Activated CD4-positive, alpha-beta T cell treated with anti-CD3 and anti-CD28 coated beads for 4 hours (primary cell): ENCODE measurements at places on chromosomes 5 and 9.
A peak's percentile ranks its signal among the peaks of the same experiment; 100 is the strongest.

DNA sequence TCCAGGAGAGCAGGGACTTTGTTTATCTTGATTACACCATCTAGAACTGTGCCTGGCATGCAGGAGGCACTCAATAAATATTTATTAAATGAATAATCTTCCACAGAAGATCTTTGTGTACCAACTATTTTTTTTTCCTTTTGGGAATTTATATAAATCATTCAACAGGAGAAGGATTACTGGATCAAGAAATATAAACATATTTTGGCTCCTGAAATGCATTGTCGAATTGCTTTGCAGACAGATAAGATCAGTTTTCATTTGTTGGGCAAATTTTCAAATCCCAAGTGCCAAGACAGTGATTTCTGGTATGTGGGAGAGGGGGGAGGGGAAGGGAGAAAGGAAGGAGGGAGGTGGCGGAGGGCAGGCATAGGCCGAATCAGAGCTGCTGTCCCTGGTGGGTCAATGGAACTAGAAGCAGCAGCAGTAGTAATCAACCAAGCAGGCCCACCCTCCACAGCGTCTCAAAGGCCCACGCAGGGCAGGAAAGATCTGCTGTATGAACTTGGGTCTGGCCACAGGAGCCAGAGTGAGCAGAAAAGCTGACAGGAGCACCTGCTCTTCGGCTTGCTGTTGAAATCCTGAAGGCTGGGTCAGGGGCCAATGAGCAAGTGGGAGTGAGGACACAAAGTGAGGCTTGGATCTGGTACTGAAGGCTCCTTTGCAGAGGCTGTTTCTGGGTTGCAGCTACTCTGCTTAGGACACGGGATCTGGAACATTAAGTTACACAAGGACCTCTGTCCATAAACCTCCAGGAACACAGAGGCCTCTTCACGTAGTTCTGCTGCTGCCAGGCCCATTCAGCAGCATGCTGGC is 15.8 kb upstream of the TRAF1 start:
- no peak for DNase-seq

DNA sequence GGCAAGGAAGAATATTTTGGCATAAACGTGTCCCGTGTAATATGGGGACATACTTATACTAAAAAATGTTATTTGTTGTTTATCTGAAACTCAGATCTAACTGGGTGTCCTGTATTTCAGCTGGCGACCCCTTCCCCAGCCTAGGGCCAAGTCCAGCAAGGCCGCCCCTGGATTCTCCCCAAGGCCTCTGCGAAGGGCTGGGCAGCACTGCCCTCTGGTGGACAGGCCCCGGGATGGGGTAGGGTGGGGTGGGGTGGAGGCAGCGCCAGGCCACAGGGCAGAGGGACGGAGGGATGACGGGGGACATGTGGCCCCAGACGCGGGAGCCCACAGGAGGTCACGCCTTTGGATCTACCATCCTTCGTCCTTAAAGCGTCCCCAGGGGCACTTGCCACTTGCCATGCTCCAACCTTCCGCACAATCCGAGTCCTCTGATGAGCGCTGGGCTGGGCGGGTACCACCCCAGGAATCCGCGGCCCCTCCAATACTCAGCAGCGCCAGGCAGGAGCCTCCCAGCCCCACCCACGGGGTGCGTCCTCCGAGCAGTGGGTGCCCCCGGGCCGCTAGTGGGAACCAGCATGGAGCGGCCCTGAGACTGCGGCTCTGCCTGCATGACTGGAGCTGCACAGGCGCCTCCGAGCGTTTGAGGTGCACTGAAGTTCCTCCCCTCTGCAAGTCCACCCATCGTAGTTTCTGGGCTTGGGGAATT is 7.1 kb upstream of the AGPAT2 start:
- DNase-seq: no peak

GRCh38 chr5:155926031-155926430 is 400.9 kb upstream of the SGCD start:
- no peak for DNase-seq

GRCh38 chr9:112262577-112262976 is 70.8 kb downstream of the PTBP3 start:
- no peak for DNase-seq

GRCh38 chr9:109717342-109717741 is 62.7 kb upstream of the PALM2AKAP2 start:
- no peak for DNase-seq

- no peak for DNase-seq
These were observed 8.9 kb upstream of the ITGA1 start for GRCh38 chr5:52778781-52779180.

- no peak for DNase-seq
These were observed 6.5 kb downstream of the AMACR start for GRCh38 chr5:34001241-34001841.

DNA sequence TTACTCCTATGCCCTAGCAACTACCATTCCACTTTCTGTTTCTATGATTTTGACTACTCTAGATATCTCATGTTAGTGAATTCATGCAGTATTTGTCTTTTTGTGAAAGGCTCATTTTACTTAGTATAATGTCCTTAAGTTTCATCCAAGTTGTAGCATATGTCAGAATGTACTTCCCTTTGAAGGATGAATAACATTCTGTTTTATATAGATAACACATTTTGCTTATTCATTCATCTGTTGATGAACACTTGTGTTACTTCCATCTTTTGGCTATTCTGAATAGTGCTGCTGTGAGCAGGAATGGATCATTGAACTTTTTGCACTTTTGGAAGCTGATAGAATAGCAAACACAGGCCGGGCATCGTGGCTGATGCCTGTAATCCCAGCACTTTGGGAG is 140.2 kb upstream of the MYO10 start:
- DNase-seq: no peak

GRCh38 chr5:109927639-109928038 is 237.9 kb downstream of the MAN2A1 start:
- no peak for DNase-seq

- DNase-seq: no peak
These were observed 35.5 kb downstream of the VAV2 start for GRCh38 chr9:133956520-133957076.

DNA sequence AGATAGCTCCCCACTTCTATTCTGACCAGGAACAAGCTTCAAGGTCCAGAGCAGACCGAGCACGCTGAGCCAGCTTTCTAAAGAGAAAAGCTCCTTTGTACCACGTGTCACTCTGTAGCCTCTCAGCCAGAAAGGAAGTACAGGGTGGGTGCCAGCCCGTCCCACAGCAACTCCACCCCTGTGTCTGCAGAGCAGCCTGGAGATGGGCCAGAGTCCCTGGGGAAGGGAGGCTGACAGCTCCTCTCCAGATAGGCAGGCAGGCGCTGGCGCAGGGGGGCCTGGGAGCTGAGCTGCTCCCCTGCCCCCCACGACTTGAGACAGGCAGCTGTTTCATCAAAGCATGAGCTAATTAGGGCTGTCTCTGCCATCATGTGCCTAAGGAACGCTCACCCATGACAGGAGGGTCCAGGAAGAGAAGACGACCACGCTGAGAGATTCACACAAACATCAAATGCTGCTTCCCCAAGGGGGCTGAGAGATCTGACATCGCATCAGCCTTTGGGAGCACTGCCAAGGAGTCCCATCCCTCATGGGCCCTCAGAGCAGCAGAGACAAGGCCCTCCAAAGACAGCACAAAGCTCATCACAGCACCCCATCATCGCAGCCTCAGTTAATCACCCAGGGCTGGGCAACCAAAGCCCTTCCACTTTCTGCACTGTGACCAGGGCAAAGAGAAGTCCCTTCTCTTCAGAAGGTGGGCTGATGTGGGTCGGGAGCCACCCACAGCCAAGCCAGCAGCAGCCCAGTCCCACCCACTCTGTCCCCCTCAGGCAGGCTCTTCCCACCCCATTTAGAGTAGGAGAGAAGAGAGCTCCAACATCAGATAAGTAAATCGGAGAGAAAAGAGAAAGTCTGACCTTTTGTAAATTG is 78.5 kb upstream of the LRRTM2 start:
- no peak for DNase-seq

GRCh38 chr5:150502106-150502505 is 5.8 kb upstream of the NDST1 start:
- DNase-seq: no peak

DNA sequence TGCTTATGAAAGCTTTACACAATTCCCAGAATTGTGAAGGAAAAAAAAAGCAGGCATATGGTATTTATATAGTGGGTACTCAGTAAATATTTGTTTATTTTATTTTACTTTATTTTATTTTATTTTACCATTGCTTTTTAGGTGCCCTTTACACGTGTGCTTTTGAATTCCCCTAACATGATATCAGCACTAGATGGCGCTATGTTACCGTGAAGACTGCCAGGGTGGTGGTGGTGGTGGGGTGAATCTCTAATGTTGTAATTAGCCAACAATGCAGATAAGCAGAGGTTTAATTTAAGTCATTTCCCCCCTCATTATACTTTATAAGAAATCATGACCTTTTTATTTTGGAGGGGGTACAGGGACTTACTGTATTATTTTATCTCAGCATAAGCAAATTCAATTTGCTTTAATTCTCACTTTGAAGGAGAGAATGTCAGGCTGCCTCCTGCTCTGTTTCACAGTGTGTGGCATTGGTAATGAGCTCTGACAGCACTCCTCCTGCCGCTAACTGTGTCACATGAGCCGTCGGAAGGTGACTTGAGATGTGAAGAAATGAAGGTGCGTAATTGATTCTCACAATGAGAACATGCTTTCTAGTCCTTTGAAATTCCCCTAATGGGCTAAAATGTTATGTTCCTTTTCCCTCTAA is 165.6 kb downstream of the YTHDC2 start:
- DNase-seq: no peak

GRCh38 chr5:57033103-57033502 is 81.2 kb upstream of the MIER3 start:
- no peak for DNase-seq

- no peak for DNase-seq
These were observed 2.6 kb downstream of the TEX10 start for GRCh38 chr9:100350188-100350587.

DNA sequence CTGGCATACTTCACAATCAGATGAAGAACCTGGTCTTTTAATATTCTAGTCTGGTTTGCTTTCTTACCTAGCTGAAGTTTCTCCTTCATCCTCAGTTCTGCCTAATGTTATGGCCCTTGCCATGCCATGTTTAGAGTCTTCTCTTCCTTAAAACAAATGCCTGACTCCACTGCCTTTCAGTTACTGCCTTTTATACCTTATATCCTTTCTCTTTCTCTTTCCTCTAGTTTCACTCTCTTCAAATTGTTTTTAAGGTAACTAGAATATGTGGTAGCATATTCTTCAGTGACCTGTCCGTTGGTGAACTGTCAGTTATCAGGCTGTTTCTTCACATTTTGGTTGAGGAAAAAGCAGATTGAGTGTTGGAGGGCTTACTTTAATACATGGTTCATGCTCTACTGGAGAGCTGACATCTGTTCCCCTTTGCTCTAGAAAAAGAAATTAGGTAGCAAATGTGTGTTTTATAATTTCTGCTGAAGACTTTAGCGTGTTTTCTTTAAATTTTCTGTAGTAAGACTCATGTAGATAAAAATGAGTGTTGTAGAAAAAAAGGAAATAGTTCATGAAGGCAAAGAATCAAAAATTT is 103.8 kb downstream of the DMXL1 start:
- no peak for DNase-seq

GRCh38 chr5:180670586-180671359 is 21.4 kb upstream of the FLT4 start:
- DNase-seq: peak; percentile 45

DNA sequence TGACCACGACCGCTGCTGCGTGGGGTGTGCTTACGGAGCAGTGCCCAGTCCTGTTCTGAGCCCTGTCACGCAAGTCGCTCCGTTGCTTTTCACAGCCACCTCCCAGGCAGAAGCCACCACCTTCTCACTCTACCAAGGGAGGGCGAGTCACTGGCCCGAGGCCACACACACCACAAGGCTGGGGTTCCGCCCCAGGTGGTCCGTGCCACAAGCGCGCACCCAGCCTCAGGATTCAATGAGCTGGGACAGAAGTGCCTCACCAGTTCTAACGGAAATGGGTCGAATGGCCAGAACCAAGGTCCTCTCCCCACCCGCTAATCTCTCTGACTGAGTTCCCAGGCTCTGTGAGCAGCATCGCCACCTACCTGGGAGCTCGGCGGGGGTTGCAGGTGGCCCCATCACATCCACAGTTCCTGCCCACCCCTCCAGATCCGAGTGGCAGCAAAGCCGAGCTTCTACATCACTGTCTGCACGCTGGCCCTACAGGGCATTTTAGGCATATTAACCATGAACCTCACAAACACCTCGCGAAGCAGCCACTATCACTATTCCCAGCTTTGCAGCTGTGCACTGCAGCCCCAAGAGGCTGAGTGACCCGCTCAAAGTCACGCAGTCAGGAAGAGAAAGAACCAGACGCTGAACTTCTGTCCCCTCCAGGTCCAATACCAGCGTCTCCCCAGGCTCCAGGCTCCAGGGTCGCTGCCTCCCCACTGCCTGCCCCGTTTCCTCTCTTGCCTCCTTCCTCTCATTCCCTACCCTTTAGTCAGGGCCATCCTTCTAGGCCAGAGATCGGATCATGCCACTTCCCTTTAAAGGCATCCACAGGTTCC is 92.1 kb upstream of the PHYKPL start:
- no peak for DNase-seq
